ENCODE measurements at places on chromosomes 2 and 18.

DNA sequence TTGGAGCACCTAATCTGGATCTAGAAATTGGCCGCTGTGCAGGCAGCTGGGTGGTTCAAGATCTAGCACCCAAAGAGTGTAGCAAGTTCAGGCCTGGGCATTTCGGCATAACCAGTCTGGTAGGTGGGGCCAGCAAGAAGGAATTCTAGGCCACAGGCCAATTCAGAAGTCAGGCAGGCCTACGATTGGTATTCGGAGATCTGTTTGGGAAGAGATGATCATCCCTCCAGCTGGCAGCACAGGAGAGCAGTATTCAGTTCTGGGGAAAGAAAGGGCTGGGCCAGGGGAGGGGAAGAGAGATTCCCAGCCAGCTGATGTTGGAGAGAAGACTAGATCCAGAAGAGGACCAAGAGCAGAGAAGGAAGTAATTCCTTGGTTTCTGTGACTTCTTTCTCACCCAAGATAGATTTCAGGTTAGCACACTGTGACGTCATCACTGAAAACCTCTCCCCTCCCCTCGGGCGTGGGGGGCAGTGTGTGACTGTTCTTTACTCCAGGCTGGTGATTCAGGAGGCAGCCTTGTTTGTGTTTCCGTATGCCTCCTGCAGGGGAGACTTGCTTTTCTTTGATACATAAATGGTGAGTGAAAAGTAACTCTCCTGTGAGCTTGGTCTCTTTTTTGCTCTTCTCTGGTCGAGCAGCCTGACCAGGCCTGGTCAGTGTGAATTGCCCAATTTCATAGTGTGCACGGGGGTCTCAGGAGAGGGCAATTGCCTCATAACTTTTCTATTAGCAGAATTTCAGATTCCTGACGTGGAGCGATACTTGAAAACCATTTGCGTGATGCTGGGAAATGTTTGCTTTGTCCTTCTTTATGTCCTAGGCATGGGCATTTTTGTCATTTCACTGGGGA is 61.1 kb downstream of the MEIS1 start:
- DNase-seq: no peak

GRCh38 chr2:106284255-106284654 is 90.2 kb upstream of the UXS1 start:
- DNase-seq: no peak

- no peak for DNase-seq
Measured at GRCh38 chr2:134611316-134611715, 107.5 kb downstream of the TMEM163 start.

- no peak for DNase-seq
Measured at GRCh38 chr2:226758921-226759640, 40.5 kb downstream of the IRS1 start.

GRCh38 chr2:176445956-176446355 is 176.7 kb downstream of the MTX2 start:
- DNase-seq: no peak

DNA sequence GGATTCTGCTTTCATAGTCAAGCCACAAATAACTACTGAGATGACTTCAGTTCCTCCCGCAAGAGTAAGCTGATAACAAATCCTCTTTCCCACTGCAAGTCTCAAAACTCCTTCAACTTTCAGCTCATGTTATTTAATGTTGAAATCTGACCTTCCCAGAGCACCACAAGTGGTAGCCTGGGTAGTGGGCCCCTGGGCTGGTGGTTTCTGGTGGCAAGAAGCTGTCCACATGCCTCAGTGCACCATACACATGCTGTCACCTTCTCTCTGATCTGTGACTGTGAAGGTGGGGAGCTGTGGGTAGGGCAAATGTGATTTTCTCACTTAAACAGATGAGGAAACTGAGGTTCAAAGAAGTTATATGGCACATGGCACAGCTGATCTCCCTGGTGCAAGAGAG is 246.1 kb upstream of the EPAS1 start:
- DNase-seq: no peak

GRCh38 chr2:239163688-239164334 is 237.0 kb downstream of the HDAC4 start:
- DNase-seq: no peak

- DNase-seq: no peak
Measured at GRCh38 chr2:573805-574392, 103.3 kb downstream of the TMEM18 start.

GRCh38 chr2:190481339-190481738 is 53.2 kb downstream of the NEMP2 start:
- DNase-seq: no peak

- DNase-seq: no peak
Measured at GRCh38 chr2:8790739-8791162, 46.7 kb downstream of the KIDINS220 start.

GRCh38 chr2:34419856-34420255 is 820.8 kb upstream of the FAM98A start:
- no peak for DNase-seq
